Mammary epithelial cell (primary cell): ENCODE measurements at places on chromosomes 6 and 20. TPM values are rescaled to one million over a fixed set of nuclear protein-coding genes. Genes with fewer than 3 reads are reported as not detected.
A peak's percentile ranks its signal among the peaks of the same experiment; 100 is the strongest.

DNA sequence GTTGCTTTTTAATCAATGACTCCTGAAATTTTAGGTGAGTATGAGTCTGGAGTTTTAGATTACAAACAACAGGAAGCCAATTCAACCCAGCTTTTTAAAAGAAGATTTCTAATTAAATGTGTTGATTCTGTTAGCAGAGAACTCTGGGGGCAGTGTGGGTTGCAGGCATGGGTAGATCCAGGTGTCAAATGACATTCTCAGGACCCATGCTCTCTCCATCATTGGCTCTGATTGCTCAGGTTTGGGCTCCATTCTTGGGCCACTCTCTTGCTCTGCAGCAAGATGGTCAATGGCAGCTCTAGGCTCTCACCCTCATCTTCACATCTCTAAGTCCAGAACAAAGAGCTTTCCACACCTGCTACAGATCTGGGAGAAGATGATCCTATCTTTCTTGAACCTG lies 463.7 kb downstream of the PREX1 start:
- DNase-seq, result no peak

DNA sequence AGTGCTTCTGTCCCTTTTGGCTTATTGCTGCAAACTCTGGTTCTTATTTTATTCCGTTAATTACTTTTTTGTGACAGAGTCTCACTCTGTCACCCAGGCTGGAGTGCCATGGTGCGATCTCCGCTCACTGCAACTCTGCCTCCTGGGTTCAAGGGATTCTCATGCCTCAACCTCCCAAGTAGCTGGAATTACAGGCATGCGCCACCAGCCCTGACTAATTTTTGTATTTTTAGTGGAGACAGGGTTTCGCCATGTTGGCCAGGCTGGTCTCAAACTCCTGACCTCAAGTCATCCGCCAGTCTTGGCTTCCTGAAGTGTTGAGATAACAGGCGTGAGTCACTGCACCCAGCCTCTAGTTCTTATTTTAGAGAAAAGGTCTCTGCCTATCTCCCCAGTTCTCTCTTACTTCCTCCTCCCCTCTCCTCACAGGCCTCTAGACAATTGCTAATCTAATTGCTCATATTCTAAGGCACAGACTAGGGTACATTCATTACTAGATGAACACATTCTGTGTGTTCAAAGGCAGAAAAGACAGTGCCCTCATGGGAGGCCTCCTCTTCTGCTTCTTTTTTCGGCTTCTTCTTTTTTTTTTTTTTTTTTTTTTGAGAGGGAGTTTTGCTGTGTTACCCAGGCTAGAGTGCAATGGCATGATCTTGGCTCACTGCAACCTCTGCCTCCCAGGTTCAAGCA lies 27.0 kb downstream of the EDEM2 start:
- no peak for DNase-seq

DNA sequence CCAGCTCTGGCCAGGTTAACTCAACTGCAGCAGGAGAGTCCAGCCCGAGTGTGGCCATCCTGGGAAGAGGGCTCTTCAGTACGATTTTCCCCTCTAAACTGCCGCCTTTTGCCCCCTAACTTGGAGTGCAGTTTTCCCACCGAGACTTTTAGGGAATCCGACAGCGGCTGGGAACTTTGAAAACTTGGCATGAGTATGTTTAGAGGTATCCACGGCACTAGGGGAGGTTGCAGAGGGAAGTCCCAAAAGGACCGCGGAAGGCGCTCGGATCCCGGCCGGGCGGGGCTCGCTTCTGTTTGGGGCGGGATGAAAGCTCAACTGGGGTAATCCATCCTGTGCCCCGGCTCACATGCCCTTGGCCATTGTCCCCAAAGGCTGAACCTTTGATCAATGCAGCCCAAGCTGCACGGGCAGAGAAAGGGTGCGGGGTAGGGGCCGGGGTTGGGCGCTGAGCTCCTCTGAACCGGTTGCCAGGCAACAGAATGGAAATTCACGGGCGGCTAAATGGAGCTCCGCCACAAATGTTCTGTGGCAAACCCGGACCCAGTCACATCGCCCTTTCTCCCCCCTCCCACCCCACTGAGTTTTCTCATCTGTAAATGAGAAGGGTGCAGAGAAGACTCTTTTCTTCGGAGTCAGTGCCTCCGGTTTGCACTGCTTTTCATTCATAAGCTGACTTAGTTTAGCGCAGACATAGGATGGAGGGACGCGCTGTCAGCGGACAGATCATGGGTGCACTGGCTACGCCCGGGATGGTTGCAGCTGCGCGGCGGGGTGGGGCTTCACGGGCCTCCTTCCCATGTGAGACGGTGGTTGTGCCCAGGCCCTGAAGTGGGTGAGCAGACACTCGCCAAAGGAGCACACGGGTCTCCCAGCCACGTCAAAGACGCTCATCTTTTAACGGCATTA lies 2.3 kb downstream of the BMP6 start:
- DNase-seq, result peak; percentile 20

DNA sequence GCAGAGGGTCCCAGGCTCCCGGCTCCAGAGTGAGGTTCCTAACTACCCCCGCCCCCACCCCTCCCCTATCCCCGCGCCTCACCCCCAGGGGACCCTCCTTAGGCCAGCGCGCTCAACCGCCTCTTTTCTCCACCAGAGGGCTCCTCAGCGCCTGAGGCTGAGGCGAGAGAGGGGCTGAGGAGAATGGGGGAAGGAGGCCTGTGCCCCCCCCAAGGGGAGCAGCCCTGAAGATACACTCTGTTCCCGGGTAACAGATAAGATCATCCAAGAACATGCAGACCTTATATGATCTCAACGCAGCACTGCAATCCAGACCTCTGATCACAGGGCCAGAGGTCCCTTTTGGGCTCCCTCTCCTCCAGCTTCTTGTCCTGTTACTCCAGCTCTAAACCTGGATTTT lies 43.3 kb upstream of the MRPS10 start:
- no peak for DNase-seq

GRCh38 chr6:97422171-97422570 lies 139.2 kb upstream of the MMS22L start:
- no peak for DNase-seq

GRCh38 chr20:19212821-19213502 lies 520 bp downstream of the SLC24A3 start:
- DNase-seq, result peak; percentile 14

DNA sequence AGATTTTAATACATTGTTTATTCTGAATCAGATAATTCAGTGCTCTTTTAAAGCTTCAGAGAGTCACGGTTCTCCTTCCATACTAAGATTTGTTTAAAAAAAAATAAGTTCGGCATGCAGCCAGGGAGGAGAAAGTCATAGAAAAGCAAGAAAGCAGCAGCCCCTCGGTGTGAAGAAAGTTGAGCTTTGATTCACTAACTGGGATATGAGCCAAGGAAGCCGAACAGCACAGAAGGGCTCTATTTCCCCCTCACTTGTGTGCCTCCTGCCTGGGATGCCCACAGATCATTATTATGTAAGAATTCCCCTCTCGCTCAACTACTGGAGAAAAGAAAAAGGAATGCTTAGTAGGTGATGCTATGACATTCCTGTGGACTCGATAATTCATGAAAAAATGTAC lies 69.3 kb upstream of the SYNJ2 start:
- DNase-seq, result peak; percentile 6

GRCh38 chr6:16256781-16257180 lies 18.4 kb downstream of the GMPR start:
- DNase-seq, result no peak

DNA sequence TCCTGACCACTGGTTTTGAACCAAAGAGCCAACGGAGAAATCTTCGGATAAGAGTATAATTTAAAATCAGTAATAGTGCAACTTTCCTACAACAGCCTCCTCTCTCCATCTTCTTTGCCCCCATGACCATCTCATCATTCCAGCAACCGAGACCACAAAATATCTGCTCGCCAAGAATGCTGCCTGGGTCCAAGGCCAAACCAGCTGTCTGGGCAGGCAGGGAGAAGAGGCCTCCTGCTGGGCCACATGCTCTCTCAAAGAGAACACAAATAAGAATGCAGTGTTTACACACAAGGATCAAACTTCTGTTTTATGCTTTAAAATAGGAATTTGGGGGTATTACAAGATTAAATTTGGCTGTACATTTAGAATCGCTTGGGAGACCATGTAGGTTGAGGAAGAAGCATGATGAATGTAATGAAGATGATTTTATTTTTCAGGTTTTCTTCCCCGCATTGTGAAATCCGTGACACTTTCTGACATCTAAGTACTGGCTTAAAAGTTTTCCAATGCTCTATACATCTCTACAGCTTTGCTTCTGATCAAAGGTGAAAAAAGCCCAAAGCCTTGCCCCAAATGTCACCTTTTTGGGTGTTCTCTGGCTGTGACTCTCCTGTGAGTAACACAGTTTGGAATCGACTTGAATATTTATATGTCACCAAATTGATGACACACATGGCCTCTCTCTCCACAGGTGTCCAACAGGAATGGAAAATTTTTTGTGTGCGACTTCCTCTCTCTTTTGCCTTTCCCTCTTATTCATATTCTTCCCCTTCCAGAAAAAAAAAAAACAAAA lies 79.4 kb upstream of the PROKR2 start:
- no peak for DNase-seq

GRCh38 chr6:32194825-32195651 lies 2.6 kb upstream of the GPSM3 start:
- DNase-seq, result peak; percentile 42

- DNase-seq, result no peak
Observed at GRCh38 chr6:12477616-12478015, 187.5 kb downstream of the EDN1 start.

- DNase-seq, result peak; percentile 80
Observed at GRCh38 chr20:8255945-8256632, 124.0 kb downstream of the PLCB1 start.

- DNase-seq, result no peak
Observed at GRCh38 chr6:34317882-34318498, 69.2 kb upstream of the SMIM29 start.

- no peak for DNase-seq
Observed at GRCh38 chr20:43846516-43846905, 68.1 kb upstream of the TOX2 start.

DNA sequence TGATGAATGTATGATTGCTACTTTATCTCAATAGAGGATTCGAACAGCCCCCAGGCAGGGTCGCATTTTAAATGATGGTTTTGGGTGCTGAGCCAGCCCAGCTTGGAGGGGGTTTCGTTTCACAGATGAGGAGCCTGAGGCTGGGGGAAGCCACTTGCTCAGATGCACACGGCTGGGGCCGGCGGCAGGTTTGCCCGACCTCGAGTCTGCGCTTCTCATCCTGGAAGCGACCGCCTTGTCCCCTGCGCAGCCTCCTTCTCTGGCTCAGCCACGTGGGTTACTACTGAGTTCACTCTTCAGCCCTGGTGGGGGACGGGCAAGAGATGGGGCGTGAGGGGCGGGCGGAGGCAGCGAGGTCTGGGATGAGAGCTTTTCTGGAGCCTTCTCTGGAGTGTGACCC lies 25.3 kb downstream of the NTSR1 start:
- no peak for DNase-seq

- DNase-seq, result peak; percentile 64
Observed at GRCh38 chr20:62971950-62972844, 19.7 kb downstream of the SLC17A9 start.

DNA sequence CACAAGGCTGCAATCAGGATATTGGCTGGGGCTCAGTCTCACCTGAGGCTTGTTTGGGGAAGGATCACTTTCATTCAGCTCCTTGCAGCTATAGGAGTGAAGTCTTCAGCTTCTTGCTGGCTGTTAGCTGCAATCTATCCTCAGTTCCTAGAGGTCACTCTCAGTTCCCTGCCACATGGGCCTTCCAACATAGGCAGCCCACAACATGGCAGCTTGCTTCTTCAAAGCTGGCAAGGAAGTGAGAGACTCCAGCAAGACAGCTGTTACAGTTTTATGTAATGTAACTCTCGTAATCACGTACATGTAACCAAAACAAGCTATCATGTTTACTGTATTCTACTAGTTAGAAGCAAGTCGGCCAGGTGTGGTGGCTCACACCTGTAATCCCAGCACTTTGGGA lies 226.9 kb downstream of the CDC5L start:
- no peak for DNase-seq

- no peak for DNase-seq
Observed at GRCh38 chr20:61055180-61056010, 196.7 kb upstream of the CDH4 start.

- no peak for DNase-seq
Observed at GRCh38 chr6:85422996-85423395, 26.9 kb upstream of the NT5E start.

GRCh38 chr20:11976966-11977365 lies 59.3 kb downstream of the BTBD3 start:
- no peak for DNase-seq

- DNase-seq, result peak; percentile 38
Observed at GRCh38 chr6:41733360-41733706, 2.1 kb downstream of the TFEB start.

PI3 gene
- 6.3 and 45.4 TPM in 2 replicates for total RNA-seq

SUMO4 gene
- total RNA-seq, result 1.5 and 1.8 TPM in 2 replicates

KPNA5 gene
- total RNA-seq, result 7.5 TPM

DCDC2 gene
- 0.05 and 0.38 TPM in 2 replicates for total RNA-seq

FARS2 gene
- 32.2 TPM for total RNA-seq

PLCB4 gene
- 0.19 and 0.21 TPM in 2 replicates for total RNA-seq

ACOT8 gene
- 34.0 TPM for total RNA-seq

TJAP1 gene
- 26.8 TPM for total RNA-seq

EYA2 gene
- total RNA-seq, result 1.0 TPM

HRH3 gene
- not detected in 2 replicates for total RNA-seq

TRIM10 gene
- not detected in 2 replicates for total RNA-seq
